Peyer's patch (tissue), 4 donors: ENCODE measurements at places on chromosomes 11 and 22.

GRCh38 chr11:2277008-2277346, 6.6 kb upstream of the ASCL2 start:
- DNase-seq: peak; percentile 5

DNA sequence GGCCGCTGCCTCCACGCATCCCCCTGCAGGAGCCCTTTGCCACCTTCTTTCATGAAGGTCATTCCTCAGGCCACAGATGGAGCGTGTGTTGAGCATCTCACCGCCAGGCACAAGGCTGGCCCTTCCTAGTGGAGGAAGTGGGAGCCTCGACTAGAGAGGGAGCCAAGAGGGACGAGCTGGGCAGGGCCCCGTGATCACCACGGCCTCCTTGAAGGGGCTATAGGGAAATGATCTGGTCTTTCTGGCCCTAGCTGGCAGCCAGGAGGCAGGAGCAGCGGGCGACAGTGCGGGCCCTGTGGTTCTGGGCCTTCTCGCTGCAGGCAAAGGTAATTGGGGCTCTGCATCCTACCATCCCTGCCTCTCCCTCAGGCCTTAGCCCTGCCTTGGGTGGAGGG, 49.1 kb downstream of the PISD start:
- DNase-seq: no peak

GRCh38 chr11:124776865-124777645, 15.0 kb upstream of the ESAM start:
- DNase-seq: no peak

GRCh38 chr11:27965559-27965958, 142.4 kb downstream of the KIF18A start:
- DNase-seq: no peak

GRCh38 chr11:113104691-113105251, 143.6 kb downstream of the NCAM1 start:
- DNase-seq: no peak

DNA sequence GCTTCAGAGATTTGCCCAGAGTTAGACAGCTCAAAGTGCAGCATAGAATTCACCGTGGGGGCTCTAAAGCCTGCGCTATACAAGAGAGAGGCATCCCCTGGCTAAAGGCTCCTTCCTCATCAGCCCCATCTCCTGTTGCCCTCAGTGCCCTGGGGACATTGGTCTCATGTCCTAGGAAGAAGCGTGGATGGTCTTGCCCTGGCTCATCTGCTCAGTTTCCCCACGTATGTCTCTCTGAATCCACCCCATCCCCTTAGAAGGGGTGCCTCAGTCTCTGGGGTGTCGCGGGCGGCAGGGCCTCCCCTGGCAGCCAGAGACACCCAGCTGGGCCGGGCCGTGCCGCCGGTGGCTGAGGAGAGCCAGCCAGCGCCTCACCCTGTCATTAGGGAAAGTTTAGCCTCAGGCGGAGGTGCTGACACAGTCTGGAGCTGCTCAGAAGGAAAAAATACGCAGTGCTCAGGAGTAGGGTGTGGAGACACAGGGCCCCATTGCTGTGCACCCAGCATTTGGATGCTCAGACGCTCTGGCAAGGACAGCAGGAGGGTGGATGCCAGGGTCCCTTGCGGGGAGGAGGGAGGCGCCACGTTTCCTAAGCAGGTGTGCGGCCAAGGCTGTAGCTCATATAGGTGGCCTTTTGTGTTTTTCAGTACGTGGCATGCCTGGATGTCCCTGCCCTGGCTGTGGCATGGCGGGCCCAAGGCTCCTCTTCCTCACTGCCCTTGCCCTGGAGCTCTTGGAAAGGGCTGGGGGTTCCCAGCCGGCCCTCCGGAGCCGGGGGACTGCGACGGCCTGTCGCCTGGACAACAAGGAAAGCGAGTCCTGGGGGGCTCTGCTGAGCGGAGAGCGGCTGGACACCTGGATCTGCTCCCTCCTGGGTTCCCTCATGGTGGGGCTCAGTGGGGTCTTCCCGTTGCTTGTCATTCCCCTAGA, 1.3 kb downstream of the SLC39A13 start:
- DNase-seq: no peak
